ENCODE measurements at places on chromosomes 7 and 10.

DNA sequence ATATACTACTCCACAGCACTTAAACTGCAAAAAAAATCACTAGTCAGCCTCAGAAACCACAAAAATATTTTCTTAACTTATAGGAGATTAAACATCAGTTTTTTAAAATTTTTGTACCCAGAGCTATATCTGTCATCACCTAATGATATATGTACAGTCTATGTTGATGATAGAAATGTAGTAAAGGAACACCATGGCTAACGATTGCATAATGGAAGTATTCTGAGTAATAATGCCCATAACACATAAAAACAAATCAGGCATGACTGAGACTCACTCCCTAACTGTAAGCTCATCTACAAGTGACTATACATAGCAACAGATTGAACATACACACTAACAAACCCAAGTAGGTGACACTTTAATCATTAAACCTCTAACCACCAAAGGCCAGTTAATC, 51.3 kb downstream of the TSPAN12 start:
- no peak for DNase-seq

- DNase-seq: no peak
These were observed 101.0 kb upstream of the AGR3 start for GRCh38 chr7:16982640-16983350.

- DNase-seq: no peak
These were observed 66.0 kb downstream of the ANLN start for GRCh38 chr7:36455646-36456045.

DNA sequence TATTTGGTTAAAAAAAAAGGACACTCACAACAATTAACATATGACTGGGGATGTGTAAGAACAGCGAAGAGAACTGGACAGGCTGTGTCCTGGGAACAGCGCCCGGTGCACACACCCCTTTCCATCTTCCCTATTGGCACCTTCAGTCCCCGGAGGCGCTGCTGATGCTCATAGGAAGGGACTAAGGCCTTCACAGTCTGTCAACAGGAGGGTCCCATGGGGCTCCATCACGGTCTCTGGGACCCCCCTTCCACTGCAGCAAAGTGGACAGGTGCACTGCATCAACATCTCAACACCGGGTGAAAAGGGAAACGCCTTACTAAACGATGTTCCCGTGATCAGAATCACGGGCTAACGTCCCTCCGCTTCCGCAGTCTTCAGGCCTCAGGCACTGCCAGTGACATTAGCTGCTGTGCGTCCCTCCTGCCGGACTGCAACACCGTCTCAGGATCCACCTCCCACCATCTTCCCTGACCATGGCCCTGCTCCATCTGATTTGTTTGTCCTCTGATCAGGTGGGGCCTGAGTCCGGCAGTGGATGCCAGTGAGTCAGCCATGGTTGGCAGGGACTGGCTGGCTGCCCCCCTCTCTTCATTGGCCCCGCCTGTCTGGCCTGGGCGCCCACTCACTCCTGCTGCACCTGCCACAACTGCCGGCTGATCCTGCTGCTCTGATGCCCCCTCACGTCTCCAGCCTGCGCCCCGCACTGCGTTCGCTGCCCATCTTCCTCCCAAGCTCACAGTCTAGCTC, 614.7 kb downstream of the DNAJB6 start:
- no peak for DNase-seq

DNA sequence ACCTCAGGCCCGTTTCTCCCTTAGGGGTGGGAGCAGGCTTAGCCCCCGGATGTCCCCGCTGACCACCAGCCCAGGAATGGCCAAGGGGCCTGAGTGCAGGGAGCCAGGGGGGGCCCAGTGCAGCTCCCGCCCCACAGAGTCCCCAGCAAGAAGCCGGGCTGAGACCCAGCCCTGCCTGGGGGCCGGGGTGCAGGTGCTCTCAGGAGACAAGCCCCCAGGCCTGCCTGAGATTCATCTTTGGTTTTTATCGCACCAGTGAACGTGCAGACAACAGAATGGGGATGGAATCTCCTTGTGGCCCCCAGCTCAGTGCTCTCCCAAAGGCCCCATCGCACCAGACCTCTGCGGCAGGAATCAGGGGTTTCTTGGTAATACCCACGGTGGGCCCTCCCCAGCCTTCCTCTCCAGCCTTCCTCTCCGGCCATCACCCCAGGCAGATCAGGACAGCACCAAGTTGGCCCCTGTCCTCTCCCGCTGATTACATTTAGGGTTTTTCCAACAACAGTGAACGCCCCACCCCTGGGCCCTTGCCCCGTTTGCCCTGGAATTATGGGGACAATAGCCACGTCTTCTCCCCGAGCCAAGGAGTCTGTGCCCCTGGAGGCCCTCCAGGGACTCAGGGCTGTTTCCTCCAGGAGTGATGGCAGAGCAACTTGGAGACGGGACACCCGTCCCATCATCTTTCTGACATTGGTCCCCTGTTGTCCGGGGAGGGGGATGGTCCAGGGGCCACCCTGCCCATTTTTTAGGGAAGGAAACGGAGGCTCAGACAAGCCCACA, 22.4 kb downstream of the ADAP1 start:
- DNase-seq: no peak

GRCh38 chr7:20327055-20327454, 3.6 kb upstream of the ITGB8 start:
- no peak for DNase-seq

GRCh38 chr10:110460111-110460809, 37.4 kb upstream of the DUSP5 start:
- no peak for DNase-seq

DNA sequence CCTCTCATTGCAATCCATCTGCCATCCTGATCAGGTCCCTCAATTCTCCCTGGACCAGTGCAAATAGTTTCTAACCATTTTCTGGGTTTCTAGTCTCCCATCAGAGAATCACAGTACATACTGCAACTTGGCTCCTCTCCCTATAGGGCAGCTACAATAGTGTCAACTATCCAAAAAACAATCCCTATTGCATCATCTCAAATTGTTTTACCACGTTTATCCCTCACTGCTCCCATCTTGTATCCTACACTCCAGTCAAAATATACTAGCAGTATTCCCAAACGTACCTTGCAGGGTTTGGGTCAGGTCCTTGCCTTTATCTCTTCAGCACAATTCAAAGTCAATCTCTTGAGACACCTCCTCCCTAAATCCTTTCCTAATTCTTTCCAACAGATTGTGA, 23.6 kb downstream of the ASB15 start:
- no peak for DNase-seq

DNA sequence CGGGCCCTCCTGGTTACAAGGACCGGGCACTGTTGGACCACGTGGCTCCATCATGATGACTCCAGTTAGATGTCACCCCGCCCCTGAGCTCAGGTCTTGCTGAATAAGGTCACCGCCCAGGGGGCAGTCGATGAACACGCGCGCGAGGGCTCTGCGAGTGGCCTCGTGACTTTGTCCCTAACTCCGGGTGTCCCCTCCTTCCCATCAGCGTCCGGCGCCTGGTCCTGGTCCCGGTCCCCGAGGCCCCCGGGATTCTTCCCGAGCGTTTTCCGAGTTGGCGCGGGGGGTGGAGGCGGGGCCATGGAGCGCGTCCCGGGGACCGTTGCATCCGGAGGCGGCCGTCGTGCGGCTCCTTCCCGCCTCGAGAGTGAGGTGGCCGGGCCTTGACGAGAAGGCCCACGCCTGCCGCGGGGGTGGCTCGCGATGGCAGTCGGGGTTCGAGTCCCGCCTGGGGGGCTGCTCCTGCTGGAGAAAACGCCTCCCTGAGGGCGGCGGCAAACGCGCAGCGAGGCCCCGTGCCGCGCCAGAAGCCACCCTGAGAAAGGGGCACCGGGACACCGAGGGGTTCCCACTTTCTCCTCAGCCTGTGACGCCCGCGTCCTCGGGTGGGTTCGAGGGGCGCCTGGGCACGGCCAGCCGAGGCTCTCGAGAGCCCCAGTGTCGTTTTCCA, 569 bp upstream of the NPTX2 start:
- no peak for DNase-seq

DNA sequence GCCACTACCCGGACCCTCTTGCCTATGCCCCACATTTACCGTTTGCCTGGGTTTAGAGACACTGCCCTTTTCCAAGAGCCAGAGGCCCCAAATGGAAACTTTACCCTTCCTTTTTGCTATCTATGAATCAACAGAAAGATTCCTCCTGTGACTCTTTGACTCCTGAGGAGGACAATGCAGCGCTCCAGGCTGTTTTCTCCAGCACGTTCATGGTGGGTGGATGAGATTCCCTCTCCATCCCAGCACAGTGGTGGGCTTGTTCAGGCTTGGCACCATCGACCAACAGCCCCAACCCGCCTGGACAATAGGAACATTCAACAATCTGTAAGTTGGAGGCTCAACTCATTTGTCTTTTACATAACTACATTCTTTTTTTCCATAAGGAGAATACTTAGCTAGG, 55.9 kb downstream of the DLD start:
- no peak for DNase-seq

DNA sequence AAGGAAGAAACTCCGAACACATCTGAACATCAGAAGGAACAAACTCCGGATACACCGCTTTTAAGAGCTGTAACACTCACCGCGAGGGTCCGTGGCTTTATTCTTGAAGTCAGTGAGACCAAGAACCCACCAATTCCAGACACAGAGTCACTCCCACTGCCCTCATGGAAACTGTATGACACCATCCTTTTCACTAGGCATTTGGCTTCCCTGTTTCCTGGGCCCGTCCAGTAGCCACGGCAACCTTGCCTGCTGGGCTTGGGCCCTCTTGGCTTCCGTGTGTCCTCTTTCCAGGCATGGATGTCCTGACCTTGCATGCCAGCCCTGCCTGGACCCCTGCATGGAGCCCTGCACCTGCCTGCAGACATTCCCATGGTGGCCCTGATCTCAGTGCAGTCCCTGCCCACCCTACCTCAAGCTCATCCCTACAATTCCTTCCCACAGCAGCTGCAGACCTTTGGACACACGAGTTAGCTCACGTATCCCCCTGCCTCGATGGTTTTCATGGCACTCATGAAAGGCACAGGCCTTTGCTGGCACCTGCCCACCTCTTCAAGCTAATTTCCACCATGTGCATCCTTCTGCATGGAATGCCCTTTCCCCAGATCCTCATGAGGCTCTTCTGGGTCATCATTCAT, 6.7 kb downstream of the SH2D4B start:
- no peak for DNase-seq

DNA sequence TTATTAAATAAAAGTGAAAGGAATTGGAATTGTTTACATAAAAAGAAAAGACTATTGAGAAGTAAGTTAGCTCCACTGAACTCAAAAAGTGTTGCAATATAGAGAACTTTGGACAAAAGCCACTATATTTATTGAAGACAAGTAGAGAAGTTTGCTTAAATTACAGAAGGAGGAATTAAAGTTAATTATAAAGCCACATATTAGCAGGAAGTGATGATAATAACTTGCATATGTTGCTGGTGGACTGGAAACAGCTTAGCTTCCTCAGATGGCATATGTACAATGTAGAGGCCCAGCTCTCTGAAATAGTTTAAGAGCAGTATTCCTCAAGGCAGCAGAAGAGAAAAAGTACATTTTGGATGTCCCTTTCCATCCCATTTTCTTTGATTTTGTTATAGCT, 400.7 kb downstream of the GATA3 start:
- DNase-seq: no peak

DNA sequence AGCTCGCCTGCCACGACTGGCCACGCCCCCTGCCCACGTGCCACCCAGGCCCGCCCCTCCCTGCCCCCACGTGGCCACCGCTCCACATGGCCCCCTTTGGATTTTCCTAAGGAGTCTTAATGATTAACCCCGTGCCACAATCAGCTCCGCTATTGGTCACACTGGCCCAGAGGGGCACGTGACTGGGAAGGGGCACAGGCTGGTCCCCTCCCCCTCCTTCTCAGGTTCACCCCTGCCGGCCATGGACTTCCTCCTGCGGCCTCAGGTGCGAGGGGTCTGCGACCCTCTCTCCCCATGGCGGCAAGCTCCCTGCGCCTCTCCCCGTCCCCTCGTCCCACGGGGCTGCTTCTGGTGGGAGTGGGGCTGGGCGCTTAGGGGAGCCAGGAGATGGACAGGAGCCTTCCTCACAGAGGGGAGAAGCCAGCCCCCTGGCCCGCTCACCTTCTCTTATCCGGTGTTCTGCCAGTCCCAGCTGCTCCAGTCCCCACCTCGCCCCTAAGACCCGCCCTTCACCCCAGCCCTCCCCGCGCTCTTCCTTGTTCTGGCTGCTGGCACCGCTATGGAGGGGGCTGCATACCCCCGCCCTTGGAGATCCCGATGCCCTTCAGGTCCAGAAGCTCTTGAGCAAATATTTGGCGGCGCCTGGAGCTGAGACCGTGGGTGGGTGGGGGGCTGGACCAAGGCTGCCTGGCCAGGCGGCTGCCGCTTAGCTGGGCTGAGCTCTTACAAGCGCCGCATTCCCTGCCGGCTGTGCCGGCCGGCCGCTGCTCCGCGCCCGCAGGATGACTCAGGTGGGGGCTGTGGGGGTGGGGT, 3.2 kb downstream of the SLC4A2 start:
- no peak for DNase-seq

DNA sequence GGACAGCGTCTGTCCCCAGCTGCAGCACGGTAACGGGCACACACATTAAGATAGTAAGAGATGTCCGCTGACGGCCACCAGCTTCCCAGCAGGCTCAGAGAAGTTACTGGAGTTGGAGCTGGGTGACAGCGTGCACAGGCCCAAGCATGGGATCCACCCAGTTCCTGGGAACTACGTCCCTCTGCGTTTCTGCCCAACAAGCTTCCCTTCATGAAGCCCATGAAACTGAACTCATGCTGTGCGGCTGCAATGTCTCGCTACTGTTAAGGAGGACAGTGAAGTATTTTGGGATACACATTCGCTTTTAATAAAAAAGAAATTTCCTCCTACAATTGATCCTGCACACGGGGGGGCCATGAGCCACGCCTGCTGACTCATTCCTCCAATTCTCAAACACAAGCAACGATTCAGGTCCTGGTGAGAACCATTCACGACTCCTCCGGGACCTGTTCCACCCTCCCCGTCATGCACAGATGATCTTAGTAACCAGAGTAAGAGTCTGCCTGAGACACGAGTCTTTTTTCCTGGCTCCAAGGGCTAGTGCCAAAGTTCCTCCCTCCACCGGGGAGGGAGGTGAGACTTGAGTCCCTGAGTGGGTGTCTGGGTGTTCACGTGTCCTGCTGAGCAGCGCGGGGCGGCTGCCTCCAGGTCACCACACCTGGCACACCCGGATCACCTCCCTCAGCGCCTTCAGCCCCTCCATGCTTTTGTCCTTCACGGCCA, 2.6 kb downstream of the PSMG3 start:
- no peak for DNase-seq

DNA sequence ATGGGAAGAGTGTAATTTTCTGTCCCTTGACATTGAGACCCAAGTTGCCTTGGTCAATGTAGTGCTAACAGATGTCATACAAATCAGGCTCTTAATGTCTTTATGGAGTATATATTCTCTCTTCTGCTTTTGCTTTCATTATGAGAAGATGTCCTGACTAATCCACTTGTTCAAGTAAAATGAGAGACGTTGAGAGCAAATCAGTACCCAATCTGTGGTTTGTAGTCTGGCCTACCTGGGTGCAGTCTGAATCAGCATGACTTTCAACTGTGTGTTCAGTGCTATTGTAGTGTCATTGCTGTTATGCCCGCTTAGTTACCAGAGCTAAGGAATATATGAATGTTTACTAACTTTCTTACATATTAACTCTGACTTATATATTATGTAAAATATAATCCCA, 612.4 kb downstream of the ANKRD7 start:
- no peak for DNase-seq
